Fibroblast of skin of right biceps (primary cell): ENCODE measurements at places on chromosomes 5 and 9.

DNA sequence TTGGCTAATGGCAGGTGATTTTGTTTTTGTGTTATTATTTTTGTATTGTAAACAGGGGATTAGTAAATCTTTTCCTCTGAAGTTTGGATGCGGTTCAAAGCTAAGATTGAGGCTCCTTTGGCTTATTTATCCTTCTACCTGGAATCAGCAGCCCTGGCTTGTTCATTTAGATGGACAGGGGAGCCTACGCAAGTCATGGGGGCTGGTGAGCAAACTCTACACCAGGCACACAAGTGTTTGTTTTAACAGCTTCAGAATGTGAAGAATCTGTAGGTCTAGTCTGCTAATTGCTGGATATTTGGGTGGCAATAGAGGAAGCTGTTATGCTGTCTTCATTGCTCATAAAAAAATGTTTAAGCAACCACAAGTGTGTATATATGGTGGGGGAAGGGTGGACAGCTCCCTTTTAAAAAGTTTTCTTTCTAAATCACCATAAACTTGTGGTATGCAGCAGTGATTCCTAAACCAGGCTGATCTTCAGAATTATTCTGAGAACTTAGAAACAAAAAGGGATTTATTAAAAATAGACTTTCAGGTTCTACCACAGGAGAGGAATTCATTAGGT lies 20.7 kb downstream of the ZNF462 start:
- DNase-seq: peak; percentile 80

- no peak for DNase-seq
These were observed 149.6 kb downstream of the SNX18 start for GRCh38 chr5:54667136-54667535.

DNA sequence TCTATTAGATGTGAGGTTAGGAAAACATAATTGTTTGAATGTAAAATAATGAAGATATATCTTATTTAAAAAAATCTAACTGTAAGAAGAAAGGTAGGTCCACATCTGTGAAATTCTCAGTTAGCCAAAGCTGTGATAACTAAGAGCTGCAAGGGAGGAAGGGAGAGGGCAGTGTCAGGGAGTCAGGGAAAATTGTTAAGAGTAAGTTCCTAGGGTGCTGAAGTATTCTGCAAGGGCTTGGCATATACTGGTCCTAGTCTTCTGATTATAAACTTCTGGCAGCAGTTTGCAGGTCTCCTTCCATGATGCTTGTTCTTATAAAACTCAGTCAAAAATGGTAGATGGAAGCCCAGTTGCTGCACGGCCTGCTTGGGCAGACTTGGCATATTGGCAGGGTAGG lies 233.2 kb downstream of the NMUR2 start:
- no peak for DNase-seq

- no peak for DNase-seq
These were observed 63.8 kb downstream of the FNBP1 start for GRCh38 chr9:129979071-129979745.

DNA sequence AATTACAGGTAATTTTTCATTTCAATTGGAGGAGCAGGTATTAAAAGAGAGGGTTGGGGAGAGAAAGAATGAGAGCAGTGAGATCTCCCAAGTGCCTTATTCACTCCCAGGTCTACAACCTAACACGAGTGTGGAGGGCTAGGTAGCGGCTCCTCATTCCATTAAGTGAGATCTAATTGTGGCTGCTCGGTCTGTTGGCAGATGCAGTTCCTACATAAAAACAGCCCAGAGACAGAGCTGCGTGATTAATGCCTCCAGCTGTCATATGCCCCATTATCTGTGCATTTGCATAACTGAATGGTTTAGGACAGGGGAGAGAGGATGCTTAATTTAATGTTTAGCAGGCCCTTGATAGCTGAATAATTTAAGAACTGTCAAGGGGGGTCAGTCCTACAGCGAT lies 100.5 kb downstream of the PSAT1 start:
- no peak for DNase-seq

- peak; percentile 86 for DNase-seq
These were observed 9.3 kb upstream of the EDIL3 start for GRCh38 chr5:84393969-84394368.

DNA sequence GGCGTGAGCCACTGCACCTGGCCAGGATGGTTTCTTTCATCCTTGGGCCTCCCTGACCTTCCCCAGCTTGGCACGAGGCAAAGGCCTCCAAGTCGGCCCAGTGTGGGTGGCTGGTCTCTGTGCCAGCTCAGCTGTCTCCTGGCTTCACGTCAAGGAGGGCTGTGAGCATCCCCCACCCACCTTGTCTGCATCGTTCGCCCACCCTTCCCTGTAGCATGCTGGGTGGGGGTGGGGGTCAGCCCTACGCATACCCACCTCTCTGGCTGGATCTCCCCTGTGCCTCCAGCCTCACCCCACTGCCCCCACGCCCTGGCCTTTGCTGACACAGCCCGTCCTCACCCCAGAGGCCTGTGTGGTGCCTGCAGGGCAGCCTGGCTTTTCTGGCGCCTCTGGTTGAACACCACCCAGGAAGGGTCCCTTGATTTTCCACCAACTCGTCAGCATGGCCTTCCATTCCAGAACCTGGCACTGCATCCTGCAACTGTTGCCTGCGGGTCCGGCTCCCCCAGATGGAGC lies 8.8 kb upstream of the WDR5 start:
- no peak for DNase-seq

DNA sequence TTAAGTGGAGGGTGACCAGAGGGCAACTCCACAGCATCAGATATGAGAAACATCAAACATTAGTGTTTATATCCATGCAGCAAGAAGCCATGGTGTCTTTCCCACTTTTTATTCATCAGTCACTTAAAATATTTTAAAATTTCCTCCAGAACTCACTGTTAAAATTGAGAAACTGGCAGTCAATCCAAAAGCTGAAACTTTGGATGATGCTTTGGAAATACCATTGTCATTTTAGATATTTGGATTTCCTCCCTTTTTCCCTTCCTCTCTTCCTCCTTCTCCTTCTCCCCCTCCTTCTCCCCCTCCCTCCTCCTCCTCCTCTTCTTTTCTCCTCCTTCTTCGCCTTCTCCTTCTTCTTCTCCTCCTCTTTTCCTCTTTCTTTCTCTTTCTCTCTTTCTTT lies 33.1 kb upstream of the NTRK2 start:
- no peak for DNase-seq

DNA sequence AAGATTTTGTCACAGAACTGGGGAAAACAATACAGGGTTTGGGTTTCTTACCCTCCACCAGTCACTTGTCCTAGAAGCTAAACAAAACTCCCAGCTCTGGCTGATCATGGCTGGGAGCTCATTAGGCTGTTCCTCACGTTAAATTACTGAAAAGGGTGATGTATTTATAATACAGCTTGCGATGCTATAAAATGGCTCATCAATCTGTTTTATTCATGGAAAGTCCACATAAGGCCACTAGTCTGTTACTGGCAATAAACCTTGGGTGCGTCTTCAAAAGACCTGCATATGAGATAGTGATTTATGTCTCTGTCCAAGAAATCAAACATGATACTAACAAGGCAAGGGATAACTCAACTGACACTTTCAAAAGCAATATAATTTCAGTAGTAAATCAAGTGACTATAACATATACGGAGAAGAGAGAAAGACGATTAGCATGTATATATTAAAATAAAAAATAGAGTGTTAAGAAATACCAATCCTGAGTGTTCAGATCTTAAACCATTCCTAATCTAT lies 219.0 kb downstream of the BNC2 start:
- DNase-seq: no peak

- DNase-seq: peak; percentile 99
These were observed 716.4 kb downstream of the SEMA5A start for GRCh38 chr5:8829323-8830029.

DNA sequence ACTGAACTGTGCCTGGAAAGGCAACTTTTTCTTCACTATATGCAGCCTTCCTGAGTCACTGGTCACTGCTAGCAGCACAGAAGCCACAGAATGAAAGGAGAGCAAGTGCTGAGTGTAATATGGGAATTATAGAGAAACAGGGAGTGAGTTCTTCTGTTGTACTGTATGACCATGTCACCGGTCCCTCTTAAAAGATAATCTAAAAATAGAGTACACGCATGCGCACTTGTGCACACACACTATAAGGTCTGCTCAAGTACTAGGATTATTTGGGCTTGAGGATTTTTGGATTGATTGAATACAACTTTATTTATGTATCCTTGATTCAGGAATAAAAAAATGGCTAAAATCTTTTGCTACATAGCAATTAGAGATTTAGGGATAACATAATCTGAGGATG lies 571.9 kb downstream of the PDE4D start:
- DNase-seq: no peak

- DNase-seq: peak; percentile 54
These were observed 20.3 kb downstream of the WHRN start for GRCh38 chr9:114484854-114485443.

DNA sequence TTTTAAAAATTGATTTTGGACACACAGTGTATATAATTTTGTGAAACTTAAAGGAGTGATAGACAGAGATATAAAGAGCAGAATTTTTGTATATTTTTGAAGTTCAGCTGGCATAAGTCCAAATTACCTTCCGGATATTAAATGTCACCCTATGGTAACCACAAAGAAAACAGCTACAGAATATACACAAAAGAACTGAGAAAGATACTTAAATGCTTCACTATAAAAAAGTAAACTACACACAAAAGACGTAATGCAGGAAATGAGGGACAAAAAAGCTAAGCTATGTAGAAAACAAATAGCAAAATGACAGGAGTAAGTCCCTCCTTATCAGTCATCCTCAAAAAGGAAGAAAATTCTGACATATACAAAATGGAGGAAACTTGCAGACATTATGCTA lies 29.4 kb downstream of the HACD4 start:
- DNase-seq: no peak

GRCh38 chr5:113663879-113664541 lies 150.5 kb downstream of the YTHDC2 start:
- DNase-seq: peak; percentile 34

DNA sequence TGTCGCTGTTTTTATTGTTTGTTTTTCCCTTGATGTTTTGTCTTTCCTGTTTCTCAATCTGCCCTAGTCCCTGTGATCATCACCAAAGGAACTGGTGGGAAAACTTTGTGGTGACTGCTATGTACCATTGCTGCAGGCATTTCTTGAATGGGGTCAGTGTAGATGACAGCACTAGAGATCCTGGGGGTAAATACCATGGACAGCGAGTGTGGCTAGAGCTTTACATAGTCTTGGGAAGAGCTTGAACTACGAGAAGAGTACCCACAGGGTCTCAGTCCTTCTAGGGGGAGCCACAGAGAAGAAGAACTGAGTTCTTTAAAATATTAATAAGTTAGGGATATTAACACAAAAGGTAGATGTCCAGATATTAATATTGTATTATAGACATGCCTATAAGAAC lies 138.8 kb downstream of the PAM start:
- no peak for DNase-seq

DNA sequence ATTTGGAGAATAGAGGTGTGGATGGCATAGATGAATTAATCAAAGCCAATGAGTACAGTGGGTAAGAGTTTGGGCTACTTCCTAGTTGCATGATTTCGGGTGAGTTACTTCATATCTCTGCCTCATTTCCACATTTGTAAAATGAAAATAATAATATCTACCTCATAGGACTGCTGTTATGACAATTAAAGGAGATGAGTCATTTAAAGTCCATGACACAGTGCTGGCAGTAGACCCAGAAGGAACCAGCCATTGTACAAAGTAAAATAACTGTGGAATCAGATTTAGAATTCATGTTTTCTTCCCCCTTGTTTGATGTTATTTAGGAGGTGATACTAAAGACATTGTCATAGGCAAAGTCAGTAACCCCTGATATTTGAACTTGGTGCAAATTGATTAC lies 139.5 kb upstream of the SLC27A6 start:
- peak; percentile 61 for DNase-seq

GRCh38 chr9:119343059-119343990 lies 25.9 kb downstream of the BRINP1 start:
- no peak for DNase-seq

DNA sequence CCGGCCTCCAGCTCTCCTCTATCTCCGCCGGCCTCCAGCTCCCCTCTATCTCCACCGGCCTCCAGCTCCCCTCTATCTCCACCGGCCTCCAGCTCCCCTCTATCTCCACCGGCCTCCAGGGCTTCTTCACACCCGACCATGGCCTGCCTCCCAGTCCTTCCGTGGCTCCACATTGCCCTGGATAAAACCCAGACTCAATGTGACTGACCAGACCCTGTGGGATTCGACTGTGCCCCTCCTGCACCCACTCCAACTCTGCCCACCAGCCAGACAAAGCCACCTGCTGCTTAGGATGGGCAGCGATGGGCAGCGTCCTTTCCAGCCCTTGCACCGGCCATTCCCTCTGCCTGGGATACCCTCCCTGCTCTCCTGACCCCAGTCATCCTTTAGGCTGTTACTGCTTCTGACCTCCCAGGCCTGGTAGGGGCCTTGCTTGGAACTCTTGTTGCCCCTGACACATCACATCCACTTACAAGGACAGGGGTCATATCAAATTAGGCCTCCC lies 30.5 kb upstream of the RXRA start:
- DNase-seq: no peak

DNA sequence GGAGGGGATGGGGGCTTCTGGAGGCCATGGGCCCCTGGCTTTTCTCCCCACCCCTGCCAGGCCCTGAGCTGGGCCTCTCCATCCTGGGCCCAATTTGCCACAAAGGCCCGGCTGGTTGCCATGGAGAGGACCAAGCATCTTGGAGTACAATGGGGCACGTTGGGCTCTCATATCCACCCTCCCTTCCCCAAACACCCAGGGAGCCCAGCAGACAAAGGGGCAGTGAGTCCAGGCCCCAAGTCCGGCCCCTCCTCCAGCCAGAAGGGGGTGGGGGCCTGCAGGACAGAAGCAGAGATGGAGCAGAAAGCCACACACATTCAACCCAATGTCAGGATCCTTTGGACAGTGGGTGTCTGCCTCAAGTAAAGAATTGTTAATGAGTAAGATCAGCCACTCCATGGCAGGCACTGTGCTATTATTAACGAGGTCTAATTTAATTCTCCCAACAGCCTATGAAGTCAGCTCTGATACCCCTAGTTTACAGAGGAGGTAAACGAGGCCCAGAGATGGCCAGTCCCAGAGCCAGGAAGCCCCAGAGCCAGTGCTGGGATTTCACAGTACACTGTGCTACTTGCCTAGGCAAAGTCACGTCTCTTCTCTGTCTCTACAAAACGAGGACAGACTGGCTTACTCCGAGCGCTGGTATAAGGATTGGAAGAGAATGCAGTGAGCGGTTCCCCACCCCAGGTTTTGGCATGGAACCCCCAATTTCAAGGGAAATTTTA lies 2.3 kb downstream of the CRB2 start:
- no peak for DNase-seq

GRCh38 chr5:112174959-112175594 lies 244.0 kb downstream of the EPB41L4A start:
- peak; percentile 51 for DNase-seq

- DNase-seq: no peak
These were observed 2.6 kb upstream of the DAPK1 start for GRCh38 chr9:87494970-87495471.
